ENCODE measurements at places on chromosomes 5 and 9.

DNA sequence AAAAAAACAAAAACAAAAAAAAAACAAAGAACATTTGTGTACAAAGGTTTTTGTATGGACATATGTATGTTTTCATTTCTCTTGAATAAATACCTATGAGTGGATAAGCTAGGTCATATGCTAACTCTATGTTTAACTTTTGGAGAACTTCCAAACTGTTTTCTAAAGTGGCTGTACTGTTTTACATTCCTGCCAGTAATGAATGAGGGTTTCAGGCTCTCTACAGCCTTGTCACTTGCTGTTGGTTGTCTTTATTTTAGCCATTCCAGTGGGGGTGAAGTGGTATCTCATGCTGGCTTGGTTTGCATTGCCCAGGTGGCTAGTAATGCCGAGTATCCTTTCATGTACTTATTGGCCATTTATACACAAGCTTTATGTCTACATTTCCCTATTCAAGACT lies 9.1 kb upstream of the TRIO start:
- DNase-seq: no peak

DNA sequence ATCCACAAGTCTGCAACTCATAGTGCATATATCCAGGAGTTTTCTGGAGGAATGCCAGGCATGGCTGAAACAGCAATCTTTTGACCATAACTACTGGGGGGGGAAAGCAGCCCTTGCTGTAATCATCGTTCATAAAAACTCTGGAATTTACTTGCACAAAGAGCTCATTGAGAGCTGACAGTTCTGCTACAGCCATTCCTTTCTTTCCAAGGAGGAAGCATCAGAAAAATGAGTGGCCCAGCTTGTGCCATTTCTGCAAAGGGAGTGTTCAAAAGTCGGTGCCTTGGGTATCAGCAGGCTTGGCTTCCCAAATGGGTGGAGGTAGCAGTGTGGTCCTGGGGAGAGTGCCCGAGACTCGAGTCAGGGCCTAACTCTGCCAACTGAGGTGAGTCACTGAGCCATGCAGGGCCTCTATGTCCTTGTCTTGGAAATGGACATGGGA lies 101.5 kb downstream of the GCNT1 start:
- DNase-seq: no peak

- peak; percentile 66 for DNase-seq
Measured at GRCh38 chr9:38687389-38687842, 32.5 kb downstream of the FAM240B start.

GRCh38 chr5:34538026-34538672 lies 118.0 kb upstream of the RAI14 start:
- no peak for DNase-seq

DNA sequence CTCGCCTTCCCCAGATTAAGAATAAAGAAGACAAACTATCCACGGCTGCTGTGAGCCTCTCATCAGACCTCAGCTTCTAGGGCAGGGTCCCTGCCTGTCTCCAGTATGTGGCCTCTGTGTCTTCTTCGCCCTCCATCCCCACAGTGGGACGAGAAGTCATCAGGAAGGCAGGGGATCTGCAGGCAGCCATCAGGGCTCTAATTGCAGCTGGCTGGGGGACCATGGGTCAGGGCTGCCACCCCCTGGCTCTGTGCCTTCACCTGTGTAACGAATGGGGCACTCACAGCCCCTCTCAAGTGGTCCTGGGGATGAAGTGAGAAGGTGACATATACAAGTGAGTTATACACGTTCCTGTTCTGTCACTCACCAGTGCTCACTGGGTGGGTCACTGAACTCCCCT lies 139.8 kb downstream of the KCNIP1 start:
- DNase-seq: no peak

GRCh38 chr5:133123297-133123696 lies 71.5 kb downstream of the HSPA4 start:
- DNase-seq: no peak

DNA sequence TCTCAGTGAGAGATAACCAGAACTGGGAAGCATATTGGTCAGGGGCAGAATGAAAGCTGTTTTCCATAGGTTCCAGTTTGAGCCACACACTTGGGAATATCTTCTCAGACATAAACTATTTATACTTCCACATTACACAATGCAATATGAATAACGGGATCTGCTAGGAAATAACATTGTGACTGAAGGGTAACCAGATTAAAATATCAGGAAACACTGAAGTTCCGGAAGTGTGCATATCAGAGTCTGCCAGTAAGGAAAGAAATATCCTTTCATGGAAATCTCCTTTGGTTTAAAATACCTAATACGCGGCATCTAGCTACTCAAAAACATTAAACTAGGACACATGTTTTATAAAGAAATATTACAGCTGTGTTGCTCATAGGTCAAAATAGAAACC lies 56.3 kb downstream of the ST8SIA4 start:
- no peak for DNase-seq

DNA sequence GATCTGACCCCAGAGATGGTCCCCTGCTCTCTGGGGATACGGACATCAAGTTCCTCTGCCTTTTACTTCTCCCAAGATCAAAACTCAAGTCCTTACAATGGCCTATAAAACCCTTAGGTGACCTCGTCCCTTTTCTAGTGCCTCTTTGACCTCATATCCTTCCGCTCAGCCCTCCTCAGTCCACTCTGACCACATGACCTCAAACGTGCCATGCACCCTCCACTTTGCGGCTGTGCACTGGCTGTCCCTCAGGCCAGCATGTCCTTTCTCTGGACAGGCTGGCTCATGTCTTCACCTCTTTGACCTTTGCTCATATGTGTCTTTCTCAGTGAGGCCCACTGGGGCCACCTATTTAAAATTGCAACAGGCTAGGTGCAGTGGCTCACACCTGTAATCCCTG lies 14.7 kb downstream of the TRMO start:
- no peak for DNase-seq

DNA sequence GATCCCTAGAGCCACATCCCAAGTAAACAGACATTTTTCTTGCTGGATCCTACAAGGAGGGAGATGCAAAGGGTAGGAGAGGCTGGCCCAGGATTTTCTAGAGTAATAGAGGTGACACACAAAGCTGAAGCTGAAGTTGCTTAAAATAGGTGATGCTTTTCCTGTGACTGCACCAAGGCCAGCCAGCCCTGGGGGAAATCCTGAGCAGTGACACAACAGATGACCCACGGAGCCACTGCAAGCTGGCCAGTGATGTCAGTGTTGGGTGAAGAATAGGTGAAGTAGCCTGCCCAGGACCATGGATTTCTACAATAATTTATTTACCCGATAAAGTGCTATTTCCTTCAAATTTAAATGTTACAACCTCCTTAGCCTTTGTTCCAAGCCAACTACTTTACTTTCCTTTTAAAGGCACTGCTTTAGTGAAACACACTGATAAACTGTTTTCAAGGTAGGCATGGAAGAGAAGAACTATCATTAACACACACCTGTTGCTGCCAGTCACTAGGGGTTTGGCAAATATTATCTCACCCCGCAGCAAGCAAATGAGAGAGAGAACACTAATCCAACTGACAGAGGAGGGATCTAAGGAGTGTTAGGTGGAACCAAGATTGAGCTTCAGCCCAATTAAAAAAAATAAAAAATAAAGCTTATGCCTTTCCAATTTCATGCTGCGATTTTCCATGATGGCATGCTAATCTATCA lies 123.5 kb downstream of the CTNND2 start:
- DNase-seq: no peak

DNA sequence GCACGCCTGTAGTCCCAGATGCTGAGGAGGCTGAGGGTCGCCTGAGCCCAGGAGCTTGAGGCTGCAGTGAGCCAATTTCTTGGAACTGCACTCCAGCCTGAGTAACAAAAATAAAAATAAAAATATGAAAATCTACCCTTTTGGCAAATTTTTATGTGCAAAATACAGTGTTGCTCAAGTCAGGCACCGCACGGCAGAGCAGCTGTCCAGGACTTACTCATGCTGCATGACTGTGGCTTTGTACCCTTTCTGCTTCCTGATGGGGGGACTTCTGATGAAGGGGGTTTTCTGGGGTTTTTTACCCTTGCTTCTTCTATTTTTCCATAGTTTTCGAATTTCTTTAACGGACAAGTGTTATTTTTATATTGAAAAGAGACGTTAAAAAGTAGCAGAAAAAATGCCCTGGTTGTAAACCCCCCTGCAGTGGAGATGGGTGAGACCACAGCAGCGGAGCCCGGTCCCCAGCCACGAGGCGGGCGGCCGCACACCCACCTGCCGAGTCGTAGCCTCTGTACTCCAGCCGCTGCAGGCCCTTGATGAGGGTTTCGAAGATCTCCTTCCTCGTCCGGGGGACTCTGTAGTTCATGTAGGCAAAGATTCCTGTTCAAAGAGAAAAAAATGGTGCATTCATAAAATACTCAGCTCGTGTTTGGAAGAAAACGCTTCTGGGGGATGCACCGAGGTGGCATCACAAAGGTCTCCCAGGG lies 15.0 kb downstream of the GFPT2 start:
- no peak for DNase-seq

DNA sequence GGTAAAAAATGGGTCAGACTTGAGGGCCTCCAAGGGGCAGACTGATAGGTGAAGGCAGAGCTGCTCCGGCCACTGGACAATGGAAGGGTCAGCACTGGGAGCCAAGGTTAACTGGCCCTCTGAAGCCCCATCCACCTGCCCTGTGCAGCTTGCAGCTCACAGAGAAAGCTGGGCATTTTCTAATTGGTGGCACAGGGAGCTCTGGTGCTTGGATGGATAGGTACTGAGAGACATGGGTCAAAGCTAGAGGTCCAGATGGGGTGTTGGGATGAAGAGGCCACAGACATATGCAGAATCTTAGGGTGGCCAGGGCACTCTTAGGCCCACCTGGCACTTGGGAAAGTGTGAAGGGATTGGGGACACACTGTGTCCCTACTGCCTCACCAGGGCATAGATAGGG lies 29.5 kb upstream of the SARDH start:
- peak; percentile 16 for DNase-seq

- DNase-seq: no peak
Measured at GRCh38 chr5:158739951-158740757, 359.6 kb downstream of the EBF1 start.

- DNase-seq: peak; percentile 53
Measured at GRCh38 chr5:175195698-175196656, 248.0 kb downstream of the DRD1 start.

DNA sequence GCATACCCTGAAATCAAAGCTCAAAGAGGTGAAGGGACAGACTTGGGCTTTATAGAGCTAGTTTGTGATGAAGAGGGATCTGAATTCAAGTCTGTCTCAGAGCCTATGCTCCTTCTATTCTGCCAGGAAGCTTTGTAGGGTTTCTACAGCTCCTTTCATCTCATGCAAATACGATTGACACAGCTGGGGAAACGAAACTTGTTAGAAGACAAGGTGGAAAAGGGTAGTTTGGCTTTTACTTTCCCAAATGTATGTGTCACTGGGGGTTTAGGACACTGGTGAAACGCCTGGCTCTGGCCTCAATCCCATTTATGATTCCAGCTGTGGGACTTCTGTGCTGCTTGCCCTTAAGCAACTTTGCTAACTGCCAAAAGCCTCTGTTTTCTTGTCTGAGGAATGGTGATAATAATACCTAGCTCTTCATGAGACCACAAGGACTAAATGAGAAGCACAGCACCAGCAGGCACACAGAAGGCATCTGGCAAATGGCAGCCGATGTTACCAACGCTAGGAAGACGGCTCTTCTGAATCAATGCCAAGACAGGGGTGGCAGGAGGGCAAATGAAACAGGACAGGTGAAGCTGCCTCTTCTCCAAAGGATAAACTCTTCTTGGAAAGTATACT lies 70.3 kb upstream of the EQTN start:
- no peak for DNase-seq

GRCh38 chr9:123608104-123608503 lies 252.1 kb downstream of the CRB2 start:
- DNase-seq: peak; percentile 3

DNA sequence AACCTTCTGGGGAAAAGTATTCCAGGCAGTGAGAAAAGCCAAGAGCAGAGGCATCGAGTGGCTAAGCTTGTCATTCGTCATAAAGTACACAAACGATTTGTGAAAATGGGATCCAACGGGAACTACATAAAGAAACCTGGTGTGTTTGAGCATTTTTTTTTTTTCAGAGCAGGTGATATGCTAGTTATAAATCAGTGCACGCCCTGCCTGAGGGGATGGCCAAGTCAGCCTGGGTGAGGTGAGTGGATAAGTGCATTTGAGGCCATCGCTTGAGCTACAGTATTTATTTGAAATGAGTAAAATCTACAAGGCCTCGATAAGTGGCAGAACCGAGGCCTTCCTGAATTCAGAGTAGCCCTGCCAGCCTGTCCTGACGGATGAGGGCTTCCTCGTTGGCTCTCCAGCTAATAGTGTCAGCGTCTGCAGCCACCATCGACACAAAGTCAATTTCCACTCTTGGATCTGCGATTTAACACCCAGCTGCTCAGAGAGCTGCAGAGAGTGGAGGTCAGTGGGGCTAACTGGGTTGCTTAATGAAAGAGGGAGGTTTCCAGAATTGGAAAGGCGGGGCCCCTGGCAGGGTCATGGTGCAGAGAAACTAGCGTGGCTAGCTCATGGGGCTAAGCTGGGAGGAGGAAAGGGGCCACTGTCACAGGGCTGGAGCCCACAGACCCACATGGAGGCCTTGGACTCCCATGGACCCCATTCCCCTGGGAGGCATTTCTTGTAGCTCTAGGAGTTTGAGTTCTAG lies 27.3 kb downstream of the PPARGC1B start:
- DNase-seq: no peak

- no peak for DNase-seq
Measured at GRCh38 chr9:86600977-86601376, 246.8 kb upstream of the TUT7 start.

DNA sequence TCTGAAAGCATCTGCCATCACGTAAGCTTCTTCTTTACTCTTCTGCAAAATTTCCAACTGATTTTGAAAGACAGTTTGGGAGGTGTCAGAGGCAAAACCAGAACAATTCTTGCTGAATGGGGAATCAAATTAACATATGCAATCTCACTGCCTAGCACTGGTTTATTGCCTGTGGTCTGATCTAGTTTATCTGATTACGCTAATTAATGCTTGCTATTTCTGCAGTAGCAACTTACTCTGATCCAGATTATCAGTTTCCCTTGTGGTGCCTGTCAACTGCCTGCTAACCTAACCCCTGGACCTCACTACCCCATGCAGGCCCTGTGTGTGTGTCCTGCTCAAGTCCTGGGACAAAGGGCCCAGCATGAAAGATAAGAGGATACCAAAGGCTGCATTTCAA lies 40.3 kb downstream of the CCDC125 start:
- DNase-seq: no peak

GRCh38 chr5:120779674-120780073 lies 315.6 kb downstream of the PRR16 start:
- DNase-seq: no peak

DNA sequence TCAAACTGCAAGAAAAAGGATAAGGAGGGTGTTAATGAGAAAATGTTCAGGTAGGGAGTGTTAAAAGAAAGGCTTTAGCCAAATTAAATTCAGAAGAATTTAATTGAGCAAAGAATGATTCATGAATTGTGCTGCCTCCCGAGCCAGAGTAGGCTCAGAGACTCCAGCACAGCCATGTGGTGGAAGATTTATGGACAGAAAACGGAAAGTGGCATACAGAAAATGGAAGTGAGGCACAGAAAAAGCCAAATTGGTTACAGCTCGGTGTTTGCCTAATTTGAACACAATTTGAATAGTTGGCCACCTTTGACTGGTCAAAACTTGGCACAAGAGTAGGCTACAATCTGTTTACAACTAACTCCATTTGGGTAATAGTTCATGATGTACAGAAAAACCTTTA lies 9.6 kb upstream of the SLC30A5 start:
- no peak for DNase-seq
